ENCODE measurements at places on chromosomes 11 and 22.

DNA sequence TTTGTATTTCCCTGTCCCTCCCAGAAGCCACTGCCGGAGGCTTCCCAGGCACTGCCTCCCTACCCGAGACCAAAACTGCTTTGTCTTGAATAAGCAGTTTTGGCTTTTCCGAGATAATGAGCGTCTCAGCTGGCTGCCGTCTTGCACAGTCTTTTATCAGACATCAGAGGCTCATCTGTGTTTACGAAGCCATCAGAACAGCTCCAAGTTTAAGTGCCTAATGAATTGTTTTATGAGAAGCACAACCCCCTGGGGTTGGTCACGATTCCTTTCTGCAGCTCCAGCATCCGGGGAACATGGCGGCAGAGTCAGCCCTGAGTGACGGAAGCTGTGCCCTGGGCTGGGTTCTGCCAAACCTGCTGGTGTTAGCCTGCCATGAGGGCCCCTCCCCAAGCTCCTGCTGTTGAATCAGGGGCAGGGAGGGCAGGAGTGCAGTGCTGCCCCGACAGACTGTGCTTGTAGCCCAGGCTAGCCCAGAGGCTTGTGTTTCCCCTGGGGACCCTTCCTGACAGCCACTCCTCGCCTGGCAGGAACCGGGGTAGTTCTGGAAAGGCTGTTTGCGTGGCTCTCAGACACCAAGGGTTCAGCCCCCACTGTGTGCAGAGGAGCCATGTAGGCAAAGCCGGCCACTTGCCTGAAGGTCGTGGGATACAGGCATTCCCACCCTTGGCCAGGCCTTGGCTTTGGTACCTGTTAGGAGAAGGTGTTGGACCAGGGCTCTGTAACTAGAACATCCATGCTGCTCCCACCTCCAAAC, 96.1 kb downstream of the MORC2 start:
- DNase-seq = no peak

- peak; percentile 91 for DNase-seq
These were observed 921 bp downstream of the C1QTNF5 start for GRCh38 chr11:119339589-119340334.

GRCh38 chr11:34208266-34209135, 103.1 kb downstream of the NAT10 start:
- DNase-seq = peak; percentile 46

- DNase-seq = no peak
These were observed 1334.6 kb downstream of the TBC1D22A start for GRCh38 chr22:48096851-48097665.

- DNase-seq = no peak
These were observed 57.1 kb upstream of the TCF20 start for GRCh38 chr22:42327462-42328129.

- no peak for DNase-seq
These were observed 15.9 kb upstream of the FGF3 start for GRCh38 chr11:69834811-69835800.

GRCh38 chr11:63769714-63770455, 1.3 kb upstream of the ZFTA start:
- peak; percentile 28 for DNase-seq

GRCh38 chr22:47298017-47298785, 535.8 kb downstream of the TBC1D22A start:
- no peak for DNase-seq

DNA sequence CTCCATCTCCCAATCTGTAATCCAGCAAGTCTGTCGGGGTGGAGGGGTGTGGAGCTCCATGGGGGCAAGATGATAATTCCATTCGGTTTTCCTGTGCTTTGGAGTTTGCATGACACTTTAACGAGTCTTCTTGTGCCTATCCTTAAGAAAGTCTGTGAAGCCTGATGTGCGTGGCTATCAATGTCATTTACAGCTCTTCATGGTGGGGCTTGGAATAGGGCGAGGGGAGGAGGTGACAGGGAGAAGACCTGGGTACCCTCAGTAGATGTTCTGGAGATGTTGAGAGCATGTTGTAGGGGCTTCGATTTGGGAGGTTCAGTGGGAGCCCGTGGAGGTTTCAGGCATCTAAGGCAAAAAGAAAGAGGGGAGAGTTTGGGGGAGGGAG, 579 bp upstream of the PHLDB1 start:
- DNase-seq = peak; percentile 9

DNA sequence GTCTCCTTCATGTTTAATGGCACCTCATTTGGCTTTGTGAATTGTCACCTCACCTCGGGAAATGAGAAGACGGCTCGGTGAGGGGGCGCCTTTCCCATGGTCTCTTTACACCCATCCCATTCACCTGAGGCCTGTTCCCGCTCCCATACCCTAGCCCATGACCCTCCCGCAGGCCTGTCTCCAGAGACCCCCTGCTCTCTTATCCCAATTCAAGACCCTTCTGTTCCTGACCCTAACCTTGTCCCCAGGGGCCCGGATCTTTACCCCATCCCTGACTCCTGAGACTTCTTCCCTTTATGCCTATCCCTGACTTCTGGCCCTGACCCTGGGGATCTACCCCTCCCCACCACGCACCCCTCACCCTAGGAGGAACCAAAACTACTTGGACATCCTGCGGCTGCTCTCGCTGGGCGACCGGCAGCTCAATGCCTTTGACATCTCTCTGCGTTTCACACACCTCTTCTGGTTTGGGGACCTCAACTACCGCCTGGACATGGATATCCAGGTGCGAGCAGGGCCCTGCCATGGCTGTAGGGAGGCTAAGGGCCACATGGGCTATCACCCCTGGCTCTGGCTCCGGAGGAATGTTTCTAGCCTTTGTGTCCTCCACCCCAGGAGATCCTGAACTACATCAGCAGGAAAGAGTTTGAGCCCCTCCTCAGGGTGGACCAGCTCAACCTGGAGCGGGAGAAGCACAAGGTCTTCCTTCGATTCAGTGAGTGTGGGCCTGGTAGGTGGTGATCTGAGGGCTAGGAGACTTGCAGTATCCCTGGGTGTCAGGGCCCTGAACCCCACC, 7.9 kb downstream of the INPPL1 start:
- DNase-seq = no peak

Measured in adipocyte (in vitro differentiated cells).